Activated naive CD4-positive, alpha-beta T cell treated with anti-CD3 and anti-CD28 coated beads, Interleukin-2, amount 50 U/mL, for 72 hours (primary cell): ENCODE measurements at places on chromosomes 16 and 17.

- no peak for DNase-seq
These were observed 1.6 kb downstream of the ZNF598 start for GRCh38 chr16:2008009-2008526.

- no peak for DNase-seq
These were observed 38.3 kb upstream of the HAPSTR1 start for GRCh38 chr16:9053006-9053601.

- DNase-seq = no peak
These were observed 18.7 kb downstream of the CRISPLD2 start for GRCh38 chr16:84838383-84838948.

DNA sequence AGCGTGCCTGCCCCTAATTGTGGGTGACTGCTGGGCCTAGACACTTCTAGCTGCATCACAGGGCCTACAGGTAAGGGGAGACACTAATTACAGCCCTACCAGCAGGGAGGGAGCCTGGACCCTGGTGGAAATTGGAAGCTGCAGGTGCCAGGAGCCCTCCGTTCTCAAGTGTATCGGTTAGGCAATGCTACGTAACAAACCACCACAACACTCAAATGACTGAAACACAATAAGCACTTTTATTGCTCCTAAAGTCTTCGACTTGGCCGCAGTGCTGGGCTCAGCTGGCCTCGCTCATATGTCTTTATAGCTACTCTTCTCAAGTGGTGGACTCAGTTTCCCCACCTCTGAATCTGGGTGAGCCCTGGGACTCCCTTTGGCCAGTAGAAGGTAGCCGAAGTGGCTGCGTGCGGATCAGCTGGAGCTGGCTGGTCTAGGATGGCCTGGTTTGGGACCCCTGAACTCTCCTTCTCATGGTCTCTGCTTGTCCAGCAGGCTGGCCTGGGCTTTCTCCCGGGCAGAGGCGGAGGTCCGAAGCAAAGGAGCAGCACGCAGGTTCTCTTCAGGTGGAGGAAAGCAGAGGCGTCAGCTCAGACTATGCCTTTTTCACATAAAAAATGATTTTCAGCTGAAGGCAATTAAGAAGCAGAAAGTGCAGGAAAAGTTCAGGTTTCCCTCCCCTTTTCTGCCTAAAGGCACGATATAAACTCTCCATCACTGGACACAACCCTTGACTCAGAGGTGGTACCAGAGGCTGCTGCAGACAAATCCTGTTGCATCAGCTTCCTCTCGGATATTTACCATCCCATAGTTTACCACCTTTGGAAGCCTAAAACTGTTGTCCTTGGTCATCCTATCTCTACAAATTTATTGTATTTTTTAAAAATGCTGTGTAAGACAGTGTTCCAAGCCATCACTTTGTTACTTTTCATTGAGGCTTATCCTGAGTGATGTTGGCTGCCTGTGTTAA, 8.7 kb upstream of the TMEM170A start:
- DNase-seq = no peak

DNA sequence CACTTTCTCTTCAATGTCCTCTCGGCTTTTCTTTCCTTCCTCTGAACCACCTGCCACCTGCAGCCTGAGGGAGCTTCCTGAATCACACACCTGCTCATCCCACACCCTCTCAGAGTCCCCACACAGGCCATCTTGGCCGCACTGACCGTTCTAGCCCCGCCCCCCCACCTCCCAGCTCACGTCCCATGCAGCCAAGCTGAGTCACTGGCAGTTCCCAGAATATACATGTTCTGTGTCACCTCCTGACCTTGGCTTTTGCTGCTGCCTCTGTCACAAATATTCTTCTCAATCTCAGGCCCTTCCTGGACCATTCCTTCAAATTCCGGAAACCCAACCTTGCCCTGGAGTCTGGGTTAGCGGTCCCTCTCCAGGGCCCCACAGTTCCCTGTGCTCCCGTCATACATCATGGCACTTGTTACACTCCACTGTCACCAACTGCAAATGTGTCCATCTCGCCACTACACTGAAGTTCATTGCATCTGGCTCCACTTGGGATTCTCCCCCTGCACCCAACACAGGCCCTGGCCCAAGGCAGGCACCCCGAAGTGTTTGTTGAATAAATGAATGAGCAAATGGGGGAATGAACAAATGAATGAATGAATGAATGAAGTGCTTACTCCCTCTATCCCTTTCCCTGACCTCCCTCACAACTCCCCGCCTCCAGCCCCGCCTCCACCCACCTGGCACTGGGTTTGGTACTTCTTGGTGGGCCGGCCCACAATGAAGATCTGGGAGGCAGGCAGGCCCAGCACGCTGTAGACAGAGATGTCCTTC, 12.8 kb downstream of the PIMREG start:
- no peak for DNase-seq

GRCh38 chr17:7839876-7840261, 5.9 kb downstream of the KDM6B start:
- no peak for DNase-seq
